Hematopoietic multipotent progenitor cell treated with erythropoietin and hydrocortisone succinate and interleukin-3 and kit ligand, for 4 days (in vitro differentiated cells): ENCODE measurements at places on chromosomes 13 and 19.

- no peak for DNase-seq
These were observed 23.3 kb upstream of the C13orf46 start for GRCh38 chr13:113996912-113997745.

- DNase-seq: no peak
These were observed 48.9 kb downstream of the ZNRF4 start for GRCh38 chr19:5504114-5504513.

DNA sequence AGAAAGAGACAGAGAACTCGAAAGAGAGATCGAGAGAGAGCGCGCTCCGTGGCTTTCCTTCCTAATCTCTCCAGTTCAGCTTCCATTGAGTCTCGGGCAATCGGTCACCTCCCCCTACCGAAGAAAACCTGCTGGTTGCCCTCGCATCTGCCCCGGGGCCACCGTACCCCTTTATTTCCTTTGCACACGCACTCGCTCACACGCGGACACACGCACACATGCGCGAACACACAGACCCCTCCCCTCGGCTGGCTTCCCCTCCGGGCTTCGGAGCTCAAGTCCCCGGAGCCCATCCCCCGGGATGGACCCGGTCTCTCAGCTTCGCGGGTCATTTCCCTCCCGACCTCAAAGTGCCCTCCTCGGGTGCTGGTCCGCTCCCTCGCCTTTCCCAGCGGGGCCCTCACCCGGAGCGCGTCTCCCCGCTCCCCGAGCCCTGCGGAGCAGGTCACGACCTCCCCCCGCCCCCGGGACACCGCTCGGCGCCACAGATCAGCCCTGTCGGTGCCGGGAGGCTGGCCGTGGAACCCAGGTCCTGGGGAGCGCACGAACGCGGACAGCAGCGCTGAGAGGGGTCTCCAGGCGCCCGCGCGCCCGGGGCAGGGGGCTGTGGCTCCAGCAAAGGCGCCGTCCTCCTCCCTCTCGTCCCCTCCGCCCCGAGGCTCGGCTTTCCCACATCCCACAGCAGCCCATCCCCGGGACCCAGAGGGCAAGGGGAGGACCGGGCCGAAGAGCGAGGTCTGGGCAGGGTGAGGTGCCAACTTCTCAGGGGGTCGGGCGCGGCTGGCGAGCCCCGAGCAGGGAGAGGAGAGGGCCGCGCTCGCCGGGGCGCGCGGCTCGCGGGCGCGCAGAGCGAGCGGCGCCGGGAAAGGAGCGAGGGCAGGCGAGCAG lies 1.8 kb downstream of the DACH1 start:
- DNase-seq: peak; percentile 89

- peak; percentile 79 for DNase-seq
These were observed 7.6 kb downstream of the MBD3L2B start for GRCh38 chr19:7013678-7014077.

GRCh38 chr13:103487841-103488240 lies 421.6 kb upstream of the SLC10A2 start:
- DNase-seq: peak; percentile 14

- no peak for DNase-seq
These were observed 40.1 kb downstream of the PSPC1 start for GRCh38 chr13:19742643-19743042.

GRCh38 chr13:85828094-85828684 lies 29.0 kb upstream of the SLITRK6 start:
- DNase-seq: peak; percentile 64

- DNase-seq: no peak
These were observed 43.5 kb downstream of the FCGBP start for GRCh38 chr19:39890755-39891551.
